NCI-H1417 (cell line): ENCODE measurements at places on chromosomes 3 and 15.

- DNase-seq = peak; percentile 31
Measured at GRCh38 chr3:110479731-110480130, 591.9 kb upstream of the NECTIN3 start.

- DNase-seq = no peak
Measured at GRCh38 chr3:142481196-142481595, 33.4 kb upstream of the XRN1 start.

GRCh38 chr3:43388175-43388574 is 101.8 kb downstream of the SNRK start:
- DNase-seq = no peak

- no peak for DNase-seq
Measured at GRCh38 chr3:151182349-151183079, 20.5 kb downstream of the GPR171 start.

DNA sequence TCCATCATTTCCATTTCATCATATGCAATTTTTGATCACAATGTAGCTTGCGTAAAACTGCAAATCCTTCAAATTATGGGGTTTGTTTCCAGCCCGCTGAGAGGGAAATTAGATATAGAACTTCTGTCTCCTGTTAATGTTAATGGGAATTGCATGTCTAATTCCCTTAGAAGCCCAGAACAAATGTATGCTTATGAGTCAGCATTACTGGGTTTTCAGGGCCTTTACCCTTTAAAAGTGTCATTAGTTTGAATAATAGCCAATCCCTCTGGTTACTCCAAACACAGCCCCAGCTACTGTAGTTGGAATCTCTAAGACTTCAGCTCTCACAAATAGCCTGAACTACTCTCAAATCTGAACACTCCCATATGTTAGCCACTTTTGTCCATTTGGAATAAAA is 439.4 kb downstream of the C3orf38 start:
- peak; percentile 42 for DNase-seq

GRCh38 chr15:55741833-55742497 is 987 bp downstream of the PRTG start:
- DNase-seq = peak; percentile 7

DNA sequence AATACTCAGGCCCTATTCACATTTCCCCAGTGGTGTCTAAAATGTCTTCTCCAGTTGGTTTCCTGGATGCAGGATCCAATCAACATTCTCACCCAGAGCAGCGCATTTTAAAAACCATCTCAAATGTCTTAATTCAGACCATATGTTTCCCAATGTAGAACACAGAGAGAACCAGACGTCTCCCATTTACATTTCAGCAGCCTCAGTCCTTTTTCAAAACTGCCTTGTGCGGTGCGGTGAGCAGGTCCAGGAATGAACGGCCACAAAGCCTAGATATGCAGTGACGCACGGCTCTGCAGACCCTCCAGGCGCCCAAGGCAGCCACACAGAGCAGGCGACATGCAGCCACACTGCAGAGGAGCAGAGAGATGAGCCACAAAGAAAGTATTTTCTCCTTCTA is 66.1 kb upstream of the MEX3B start:
- DNase-seq = no peak

GRCh38 chr3:32626631-32627030 is 56.0 kb upstream of the DYNC1LI1 start:
- no peak for DNase-seq

DNA sequence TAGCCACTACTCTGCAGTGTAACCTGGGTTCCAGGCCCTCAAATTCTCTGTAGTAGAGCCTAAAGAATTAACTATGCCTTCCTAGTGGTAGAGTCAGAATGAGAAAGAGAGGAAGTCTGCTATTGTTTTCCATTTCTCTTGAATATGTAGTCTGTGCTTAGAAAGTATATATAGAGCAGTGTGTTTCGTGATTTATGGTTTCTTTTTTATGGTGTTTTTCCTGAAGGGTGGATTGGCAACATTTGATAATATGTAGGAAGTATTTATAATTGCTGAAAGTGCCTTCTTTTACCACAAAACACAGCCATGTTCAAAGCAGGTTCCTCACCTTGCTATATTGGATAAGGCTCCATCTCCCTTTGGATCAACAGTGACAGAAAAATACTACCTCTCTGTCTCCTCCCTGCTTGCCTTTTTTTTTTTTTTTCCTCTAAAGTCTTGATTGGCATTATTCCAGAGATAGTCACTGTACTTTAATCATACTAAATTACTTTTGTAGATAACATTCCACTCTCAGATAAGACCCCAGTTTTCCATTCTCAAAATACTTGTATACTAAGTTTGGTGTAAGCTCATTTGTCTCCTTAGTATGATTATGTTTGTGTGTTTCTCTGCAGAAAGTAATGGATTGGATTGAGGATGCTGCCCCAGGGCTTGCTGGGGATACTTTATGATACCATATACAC is 47.8 kb downstream of the IQGAP1 start:
- no peak for DNase-seq

DNA sequence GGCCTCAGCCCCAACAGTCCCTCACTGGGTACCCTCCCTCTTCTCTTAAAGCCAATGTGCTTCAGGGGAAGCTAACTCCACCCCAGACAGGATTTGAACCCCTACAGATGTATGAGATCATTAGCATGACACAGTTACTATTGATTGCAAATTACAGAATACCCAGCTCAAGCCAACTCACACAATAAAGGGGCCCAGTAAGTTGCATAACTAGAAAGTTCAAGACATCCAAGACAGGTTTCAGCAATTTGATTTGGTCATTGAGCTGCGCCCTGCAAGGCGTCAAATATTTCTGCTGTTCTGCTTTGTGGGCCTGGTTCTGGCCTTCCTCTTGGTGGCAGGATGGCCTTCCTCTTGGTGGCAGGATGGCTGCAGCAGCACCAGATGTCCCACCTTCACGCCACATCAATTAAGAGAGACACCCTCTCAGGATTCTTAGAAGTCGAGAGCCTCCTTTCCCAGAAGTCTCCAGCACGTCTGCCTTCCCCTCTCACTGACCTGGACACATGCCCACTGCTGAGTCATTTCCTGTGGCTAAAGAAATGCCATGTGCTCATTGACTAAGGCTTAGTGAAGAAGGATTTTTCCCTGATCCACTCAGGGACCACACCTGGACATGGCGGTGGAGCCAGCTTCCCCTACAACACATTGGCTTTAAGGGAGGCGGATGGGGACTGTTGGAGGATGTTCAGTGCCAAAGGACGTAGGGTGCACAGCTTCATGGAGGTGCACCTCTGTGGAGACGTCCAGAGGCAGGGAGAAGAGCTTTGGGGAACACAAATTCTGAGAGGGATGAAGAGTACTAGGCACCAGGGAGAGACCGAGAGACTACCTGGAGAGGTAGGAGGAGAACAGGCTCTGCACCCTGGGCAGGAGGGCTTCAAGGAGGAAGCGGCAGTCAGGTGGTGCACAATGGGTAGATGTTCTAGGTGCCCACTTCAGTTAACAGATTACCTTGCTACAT is 49.1 kb downstream of the DNASE1L3 start:
- DNase-seq = no peak

DNA sequence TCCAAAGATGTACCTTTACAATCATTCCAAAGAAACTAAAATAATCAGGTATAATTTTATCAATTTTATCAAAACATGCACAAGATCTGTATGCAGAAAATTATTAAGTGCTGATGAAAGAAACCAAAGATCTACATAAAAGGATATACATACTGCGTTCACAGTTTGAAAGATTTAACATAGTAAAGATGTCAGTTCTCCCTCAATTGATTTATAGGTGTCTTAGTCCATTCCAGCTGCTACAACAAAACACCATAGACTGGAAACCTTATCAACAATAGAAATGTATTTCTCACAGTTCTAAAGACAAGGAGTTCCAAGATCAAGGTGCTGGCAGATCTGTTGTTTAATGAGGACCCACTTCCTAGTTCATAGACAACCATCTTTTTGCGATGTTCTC is 189.0 kb upstream of the CCDC54 start:
- no peak for DNase-seq

GRCh38 chr3:12759097-12759679 is at the start of gene TMEM40:
TMEM40 (minus strand) TSS chr3:12759259; CDS start chr3:12749832, 9,427 bp downstream.
- no peak for DNase-seq

- DNase-seq = peak; percentile 72
Measured at GRCh38 chr15:79091204-79091867, 756 bp upstream of the RASGRF1 start.

DNA sequence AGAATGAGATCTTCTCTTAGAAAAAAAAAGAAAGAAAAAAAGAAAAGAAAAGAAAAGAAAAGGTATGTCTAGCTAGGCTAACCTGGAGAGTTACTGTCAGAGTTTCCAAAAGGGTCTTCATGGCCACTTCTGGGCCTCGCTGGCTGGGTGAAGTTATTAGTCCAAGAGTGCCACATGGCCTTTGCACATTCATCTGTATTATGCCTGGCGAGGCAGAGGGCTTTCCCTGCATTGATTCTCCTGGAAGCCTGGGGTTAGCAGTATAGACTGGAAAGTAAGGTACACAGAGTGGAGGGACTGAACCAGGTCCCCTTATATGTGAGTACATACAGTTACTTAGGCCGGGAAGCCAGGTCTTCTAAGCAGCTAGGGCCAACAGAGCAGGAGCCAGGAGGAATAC is 54.8 kb upstream of the CGNL1 start:
- no peak for DNase-seq

- no peak for DNase-seq
Measured at GRCh38 chr3:189288348-189289235, 116.8 kb downstream of the TPRG1 start.

DNA sequence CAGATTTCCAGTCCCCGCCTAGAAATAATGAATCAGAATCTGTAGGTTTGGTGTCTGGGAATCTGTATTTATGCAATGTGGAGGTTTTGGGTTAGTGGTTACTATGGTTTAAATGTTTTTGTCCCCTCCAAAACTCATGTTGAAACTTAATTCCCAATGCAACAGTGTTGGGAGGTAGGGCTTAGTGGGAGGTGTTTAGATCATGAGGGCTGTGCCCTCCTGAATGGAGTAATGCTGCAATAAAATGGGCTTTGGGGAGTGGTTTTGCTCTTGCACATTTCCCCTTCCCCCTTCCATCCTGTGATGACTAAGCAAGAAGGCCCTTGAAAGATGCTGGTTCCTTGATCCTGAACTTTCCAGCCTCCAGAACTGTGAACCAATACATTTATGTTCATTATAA is 9.2 kb upstream of the RFC4 start:
- DNase-seq = no peak

DNA sequence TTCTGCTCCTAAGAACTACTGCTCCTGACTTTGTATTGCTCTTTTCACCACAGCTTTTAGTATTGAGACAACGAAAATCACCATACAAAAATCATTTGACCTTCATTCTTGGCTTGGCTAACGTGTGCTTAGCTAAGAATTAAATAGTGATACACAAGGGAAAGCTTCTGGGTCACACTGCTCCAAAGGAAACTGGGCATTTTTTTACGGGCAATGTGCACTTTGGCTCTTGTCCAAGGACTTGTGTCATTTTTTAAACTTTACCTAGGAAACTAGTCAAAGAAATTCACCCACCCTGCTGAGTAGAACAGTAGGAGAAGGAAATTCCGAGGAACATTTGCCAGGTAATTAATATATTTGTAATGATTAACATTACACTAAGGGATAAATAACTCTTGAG is 19.8 kb downstream of the WDR72 start:
- DNase-seq = no peak

GRCh38 chr3:15269091-15269989 is 63.0 kb downstream of the SH3BP5 start:
- peak; percentile 36 for DNase-seq

DNA sequence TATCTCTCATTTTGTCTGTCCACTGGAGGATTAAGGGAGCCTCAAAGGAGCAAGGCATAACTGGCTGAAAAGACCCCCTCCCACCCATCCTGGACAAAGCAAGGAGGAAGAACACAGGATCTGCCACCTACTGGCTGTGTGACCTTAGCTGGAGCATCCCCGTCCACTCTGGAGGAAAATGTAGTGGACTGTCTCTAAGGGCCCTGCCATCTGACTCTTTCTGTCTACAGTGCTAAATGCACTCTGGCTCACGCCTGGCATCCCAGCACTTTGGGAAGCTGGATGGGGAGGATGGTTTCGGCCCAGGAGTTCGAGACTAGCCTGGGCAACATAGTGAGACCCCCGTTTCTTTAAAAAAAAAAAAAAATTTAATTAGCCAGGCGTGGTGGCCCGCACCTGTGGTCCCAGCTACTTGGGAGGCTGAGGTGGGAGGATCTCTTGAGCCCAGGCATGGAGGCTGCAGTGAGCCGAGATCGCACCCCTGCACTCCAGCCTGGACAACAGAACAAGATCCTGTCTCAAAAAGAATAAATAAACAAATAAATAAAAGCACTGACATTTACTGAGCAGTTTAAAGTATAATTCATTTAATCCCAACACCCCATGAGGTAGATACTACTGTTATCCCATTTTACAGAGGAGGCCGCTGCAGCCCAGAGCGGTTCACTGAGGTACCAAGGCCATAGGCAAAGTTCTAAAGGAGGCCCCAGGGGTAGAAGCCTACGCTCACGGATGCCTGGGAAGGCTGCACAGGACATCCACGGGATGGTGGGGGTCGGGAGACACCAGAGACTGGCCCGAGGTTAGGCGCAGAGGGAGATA is 1.1 kb downstream of the TBC1D2B start:
- no peak for DNase-seq

GRCh38 chr3:174697310-174697709 is 161.8 kb upstream of the NAALADL2 start:
- DNase-seq = no peak

DNA sequence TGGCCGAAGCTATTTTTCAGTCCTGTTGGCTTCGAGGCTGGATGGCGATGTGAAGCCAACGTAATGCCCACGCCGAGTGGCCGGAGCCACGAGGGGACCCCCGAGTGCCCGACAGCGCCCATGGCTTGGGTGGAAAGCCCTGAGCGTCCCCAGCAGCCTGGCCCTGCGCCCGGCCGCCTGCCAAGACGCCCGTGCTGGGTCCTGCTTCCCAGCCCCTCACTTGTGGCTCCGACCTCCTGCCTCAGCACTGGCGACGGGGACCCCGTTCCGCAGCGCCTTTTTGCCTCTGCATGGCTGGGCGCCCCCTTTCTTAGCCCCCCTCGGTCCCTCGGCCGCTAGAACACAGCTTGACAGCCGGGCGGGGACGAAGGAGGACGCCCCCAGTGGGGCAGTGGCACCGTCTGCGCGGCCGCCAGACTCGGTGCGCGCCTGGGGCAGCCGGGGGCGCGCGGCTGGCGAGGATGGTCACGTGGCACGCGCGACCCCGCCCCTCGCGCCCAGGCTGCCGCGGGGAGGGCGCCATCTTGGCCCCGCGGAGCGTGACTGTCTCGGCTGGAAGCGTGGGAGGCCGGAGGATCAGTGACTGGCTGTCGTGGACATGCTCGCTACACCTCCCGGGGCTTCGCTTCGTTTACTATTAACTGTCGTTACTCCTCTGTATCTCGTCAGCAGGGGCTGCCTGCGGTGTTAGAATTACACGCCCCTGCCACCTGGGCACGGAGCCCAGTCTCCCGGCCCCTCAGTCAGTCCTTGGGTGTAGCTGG is 626 bp upstream of the GPR176 start:
- peak; percentile 81 for DNase-seq

GRCh38 chr15:37819191-37819590 is 115.2 kb upstream of the TMCO5A start:
- DNase-seq = no peak
